Hematopoietic multipotent progenitor cell (in vitro differentiated cells): ENCODE measurements at places on chromosomes 13 and 19. TPM values are rescaled to one million over a fixed set of nuclear protein-coding genes. Genes with fewer than 3 reads are reported as not detected.

Gene KCNK6
- 2.4 TPM for total RNA-seq

Gene KLK11
- not detected for total RNA-seq

Gene F2RL3
- total RNA-seq: 2.4 TPM

Gene CPAMD8
- total RNA-seq: 0.81 TPM

Gene ZNF470
- 2.2 TPM for total RNA-seq

Gene TMEM150B
- total RNA-seq: 5.4 TPM

Gene COMMD6
- total RNA-seq: 24.5 TPM

Gene NLRP9
- not detected for total RNA-seq

Gene DCLK1
- under 0.01 TPM for total RNA-seq

Gene MCEMP1
- total RNA-seq: 0.27 TPM

Gene ZNF540
- total RNA-seq: 1.1 TPM

Gene SERPINE3
- under 0.01 TPM for total RNA-seq

Gene UTP14C
- total RNA-seq: 4.0 TPM

Gene MAP4K1
- 31.5 TPM for total RNA-seq

Gene PROSER3
- total RNA-seq: 13.5 TPM

Gene LIPE
- 9.2 TPM for total RNA-seq

Gene STK24
- 24.8 TPM for total RNA-seq

Gene AMH
- total RNA-seq: 2.2 TPM

GRCh38 chr13:28316129-28316528, 177.8 kb downstream of the PAN3 start:
- DNase-seq: no peak

DNA sequence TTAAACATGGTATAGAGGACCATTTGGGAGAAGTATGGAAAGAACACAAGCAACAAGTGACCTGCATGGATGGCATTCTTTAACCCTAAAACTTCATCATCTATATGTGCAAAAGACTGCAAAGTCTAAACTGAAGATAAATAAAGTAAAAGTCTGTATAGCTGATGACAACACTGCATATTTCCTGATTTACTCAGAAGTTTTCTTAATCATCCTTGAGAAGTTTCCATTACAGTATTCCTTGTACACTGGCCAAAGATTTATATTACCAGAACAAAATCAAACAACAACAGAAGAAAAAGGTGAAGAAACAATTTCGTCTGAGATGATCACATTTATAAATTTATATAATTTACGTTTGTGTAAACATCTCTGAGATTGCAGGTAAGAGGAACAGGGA, 805.7 kb downstream of the PCDH9 start:
- no peak for DNase-seq

DNA sequence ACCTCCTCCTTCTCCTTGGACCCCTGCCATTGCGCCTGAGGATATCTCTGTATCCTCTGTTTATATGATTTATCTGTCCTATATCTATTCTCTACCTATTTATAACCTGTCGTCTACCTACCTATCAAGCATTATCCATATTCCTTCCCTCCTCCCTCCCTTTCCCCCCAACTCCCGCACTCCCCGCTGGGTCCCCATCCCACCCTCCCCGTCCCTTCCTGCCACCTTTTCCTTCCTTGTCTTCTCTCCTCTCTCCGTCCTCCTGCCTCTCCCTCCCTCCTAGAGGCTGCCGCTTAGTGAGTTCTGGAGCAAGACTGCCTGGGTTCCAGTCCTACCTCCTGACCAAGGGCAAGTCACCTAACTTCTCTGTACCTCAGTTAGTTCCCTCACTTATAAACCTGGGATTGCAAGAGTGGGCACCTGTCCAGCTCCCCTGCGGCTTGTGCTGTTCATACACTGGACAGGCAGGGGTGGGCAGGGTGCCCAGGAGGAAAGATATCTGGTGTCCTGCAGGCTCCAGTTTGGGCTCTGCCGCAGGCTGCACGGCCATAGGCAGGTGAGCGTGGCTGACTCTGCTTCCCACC, 16.1 kb downstream of the TTYH1 start:
- no peak for DNase-seq

- DNase-seq: no peak
These were observed 576.0 kb downstream of the PCDH17 start for GRCh38 chr13:58207501-58207900.

GRCh38 chr13:58999851-59000250, 1163.9 kb downstream of the DIAPH3 start:
- DNase-seq: no peak

DNA sequence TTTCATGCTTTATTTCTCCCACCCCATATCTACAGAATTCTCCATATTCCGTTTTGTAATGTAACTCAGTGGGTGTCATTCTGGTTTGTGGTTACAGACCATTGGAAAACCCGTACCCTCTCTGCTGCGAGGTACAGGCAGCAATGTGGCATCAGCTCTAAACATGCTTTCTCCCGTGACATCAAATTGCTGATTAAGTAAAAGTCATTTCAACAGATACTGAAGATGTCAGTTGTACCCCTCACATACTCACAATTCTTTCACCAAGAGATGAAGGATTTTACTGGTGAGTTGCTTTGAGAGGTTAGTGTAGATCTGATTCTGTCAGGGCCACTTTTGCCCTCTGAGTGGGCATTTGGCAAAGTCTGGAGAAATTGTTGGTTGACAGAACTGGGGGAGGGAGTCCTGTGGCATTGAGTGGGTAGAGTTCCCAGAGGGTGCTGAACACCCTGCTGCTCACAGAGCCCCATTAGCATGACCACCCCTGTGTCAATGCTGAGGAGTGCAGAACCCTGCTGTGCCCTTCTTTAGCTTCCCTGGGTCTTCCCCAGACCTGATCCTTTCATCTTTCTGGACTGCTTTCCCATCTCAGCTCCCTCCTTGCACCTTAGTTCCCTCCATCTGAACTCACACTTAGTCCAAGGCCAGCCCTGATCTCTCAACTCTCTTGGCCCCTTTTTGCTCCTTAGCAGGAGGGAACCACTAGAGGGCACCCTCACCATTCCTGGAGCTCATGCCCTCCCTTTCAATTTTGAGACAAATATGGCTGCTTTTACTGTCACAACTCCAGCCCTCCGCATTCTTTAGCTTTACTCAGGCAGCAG, 39.9 kb upstream of the CEACAM8 start:
- peak; percentile 41 for DNase-seq

DNA sequence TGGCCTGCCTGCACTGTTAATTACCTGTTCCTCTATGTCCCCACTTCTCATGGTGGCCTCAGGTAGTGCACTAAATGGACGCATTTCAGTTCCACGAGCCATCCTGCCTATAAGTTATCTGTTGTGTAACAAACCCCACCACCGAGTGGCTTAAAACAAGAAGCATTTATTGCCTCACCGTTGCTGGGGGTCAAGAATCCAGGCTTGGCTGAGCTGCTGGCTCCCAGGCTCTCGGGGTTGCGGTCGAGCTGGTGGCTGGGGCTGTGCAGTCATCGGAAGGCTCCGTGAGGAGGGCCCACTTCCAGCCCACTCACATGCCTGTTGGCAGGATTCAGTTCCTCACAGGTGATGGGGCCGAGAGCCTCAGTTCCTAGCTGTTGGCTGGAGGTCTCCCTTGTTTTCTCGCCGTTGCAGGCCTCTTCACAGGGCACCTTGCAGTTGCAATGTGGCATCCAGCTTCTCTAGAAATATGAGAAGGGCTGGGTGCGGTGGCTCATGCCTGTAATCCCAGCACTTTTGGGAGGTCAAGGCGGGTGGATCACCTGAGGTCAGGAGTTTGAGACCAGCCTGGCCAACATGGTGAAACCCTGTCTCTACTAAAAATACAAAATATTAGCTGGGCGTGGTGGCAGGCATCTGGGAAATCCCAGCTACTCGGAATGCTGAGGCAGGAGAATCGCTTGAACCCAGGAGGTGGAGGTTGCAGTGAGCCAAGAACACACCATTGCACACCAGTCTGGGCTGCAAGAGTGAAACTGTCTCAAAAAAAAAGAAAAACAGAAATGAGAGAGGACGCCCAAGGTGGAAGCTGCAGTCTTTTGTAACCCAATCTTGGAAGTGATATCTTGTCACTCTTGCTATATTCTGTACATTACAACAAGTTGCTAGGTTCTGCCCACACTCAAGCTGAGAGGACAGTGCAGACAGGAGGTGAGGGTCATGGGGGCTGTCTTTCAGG, 6.5 kb upstream of the PTOV1 start:
- no peak for DNase-seq

GRCh38 chr13:65660731-65661130, 1569.4 kb downstream of the PCDH9 start:
- DNase-seq: no peak

GRCh38 chr19:4633140-4633967, 6.0 kb upstream of the TNFAIP8L1 start:
- no peak for DNase-seq

DNA sequence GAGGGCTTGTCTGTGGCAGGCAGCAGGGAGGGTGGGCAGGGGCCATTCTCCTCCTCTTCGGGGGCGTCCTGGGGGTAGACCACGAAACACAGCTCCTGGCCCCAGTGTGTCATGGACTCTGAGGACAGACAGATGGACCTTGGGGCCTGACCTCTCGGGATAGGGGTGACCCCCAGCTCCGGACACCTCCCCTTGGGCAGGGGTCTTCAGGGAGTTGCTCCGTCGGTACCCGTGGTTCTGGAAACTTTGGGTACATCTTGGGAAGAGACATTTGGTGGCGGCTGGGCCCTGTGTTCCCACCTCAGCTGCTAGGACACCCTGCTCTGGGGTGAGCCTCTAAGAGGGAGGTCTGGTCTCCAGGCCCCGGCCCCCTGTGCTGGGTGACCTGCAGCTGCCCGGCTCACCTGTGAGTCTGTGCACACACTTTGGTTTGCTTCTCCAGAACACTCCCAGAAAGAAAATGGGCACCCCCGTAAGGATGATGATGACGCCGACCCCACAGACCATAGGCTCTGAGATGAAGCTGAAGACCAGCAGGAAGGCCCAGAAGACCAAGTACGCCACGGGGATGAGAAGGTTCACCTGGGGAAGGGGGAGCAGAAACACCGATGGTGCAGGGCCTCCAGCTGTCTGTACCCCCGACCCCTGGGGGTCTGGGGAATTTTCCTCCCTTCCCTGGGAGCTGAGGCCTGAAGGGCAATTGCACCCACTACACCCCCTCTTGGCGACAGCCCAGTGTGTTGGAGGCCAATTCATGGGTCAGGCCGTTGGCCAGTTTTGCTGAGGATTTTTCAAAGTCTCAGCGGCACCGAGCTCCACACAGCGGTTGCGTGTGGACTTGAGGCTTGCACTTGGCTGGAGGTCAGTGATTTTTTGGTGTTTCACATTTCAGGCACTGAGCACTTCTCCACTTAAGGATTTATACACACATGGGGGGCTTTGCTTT, 15.0 kb downstream of the LRP3 start:
- no peak for DNase-seq

GRCh38 chr13:65468628-65469027, 1761.5 kb downstream of the PCDH9 start:
- DNase-seq: no peak

GRCh38 chr13:21583478-21583877, 20.5 kb downstream of the MICU2 start:
- no peak for DNase-seq

DNA sequence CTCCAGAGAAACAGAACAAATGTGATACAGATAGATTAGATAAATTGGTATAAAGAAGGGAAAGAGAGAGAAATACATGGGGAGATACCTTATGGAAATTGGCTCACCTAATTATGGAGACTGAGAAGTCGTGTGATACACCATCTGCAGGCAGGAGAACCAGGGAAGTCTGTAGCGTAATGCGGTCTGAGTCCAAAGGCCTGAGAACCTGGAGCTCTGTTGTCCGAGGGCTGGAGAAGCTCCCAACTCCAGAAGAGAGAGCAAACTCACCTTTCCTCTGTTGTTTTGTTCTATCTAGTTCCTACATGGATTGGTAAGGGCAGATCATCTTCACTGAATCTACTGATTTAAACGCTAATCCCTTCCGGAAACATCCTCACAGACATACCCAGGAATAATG, 648.2 kb upstream of the GPC6 start:
- DNase-seq: no peak

DNA sequence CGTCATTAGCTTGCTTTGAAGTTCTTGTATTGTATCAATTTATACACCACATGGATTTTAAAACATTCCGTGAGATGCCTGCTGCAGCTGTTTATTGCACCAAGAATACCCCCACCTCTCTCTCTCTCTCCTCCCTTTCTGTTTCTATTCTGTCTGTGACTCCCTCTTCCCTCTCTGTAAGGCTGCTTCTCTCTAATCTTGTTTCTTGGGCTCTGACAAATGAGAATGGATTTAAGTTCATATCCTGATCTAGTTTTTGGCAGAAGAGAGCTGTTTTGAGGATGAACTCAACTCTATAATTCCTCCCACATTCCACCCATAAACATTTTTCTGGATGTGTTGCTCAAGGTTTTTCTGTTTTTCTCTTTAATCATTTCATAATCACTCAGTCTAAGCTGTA, 144.3 kb upstream of the FRY start:
- DNase-seq: no peak

GRCh38 chr19:49749771-49750170, 13.3 kb downstream of the TSKS start:
- no peak for DNase-seq

GRCh38 chr13:114096031-114096485, 36.4 kb downstream of the RASA3 start:
- no peak for DNase-seq

GRCh38 chr19:51466723-51467122, 8.5 kb upstream of the SIGLEC8 start:
- no peak for DNase-seq

DNA sequence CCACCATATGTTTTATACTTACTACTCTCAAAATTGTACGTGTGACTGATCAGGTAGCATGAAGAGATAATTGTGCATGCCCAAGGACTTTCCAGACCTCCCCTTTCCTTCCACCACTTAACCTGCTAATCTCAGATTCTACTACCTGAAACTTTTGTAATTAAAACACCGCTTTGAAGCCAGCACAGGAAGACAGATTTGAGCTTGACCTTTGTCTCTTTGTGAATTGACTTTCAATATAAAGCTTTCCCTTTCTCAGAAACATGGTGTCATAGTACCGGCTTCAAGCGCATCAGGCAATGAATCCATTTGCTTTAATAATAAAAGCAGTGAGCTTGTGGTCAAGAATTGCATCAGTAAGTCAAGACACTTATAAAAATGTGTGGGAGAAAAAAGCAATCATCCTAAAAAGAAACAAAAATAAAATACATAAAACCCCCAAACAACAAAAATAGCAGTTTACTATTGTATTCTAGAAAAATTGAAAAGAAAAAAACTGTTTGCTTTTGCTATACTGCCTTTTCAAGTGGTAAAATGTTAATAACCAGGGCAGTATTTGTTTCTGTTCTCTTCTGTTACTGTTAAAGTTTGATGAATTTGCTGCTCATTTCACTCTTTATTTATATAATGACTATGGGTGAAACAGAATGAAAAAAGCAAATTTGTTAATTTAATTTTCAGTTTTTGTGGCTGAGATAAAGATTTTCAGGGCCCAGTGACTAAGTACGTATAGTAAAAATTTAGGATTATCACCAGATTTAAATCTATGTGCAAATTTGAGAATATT, 2075.3 kb downstream of the PCDH9 start:
- no peak for DNase-seq

- DNase-seq: no peak
These were observed 5.8 kb downstream of the GP6 start for GRCh38 chr19:55032170-55032800.
